ENCODE measurements at places on chromosomes 2 and 18.

DNA sequence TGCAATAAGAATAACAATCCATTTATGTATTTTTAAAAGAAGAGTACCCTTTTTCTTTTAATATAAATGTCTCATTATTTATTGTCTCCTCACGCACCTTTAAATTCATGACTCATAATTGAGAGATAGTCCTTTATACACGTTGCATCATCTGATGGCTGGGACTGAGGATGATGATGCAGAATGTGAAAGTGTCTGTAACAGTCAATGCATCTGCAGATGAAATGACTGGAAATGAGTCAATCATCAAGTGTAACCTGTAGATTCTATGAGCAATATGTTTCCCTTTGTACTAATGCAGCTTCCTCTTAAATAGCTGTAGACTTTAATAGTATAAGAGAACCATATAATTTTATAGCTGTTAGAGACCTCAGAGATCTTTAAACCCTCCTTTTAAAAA lies 26.1 kb upstream of the SYT4 start:
- no peak for DNase-seq

- DNase-seq = no peak
Measured at GRCh38 chr18:60649107-60649506, 276.5 kb upstream of the MC4R start.

GRCh38 chr2:227862227-227862740 lies 9.1 kb upstream of the DAW1 start:
- DNase-seq = peak; percentile 46

DNA sequence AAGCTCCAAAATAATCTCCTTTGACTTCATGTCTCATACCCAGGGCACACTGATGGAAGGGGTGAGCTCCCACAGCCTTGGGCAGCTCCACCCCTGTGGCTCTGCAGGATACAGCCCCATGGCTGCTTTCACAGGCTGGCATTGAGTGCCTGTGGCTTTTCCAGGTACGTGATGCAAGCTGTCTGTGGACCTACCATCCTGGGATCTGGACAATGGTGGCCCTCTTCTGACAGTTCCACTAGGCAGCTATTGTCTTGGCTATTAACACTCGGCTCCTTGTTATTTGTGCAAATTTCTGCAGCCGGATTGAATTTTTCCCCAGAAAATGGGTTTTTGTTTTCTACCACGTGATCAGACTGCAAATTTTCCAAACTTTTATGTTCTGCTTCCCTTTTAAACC lies 634.2 kb downstream of the TSN start:
- no peak for DNase-seq

DNA sequence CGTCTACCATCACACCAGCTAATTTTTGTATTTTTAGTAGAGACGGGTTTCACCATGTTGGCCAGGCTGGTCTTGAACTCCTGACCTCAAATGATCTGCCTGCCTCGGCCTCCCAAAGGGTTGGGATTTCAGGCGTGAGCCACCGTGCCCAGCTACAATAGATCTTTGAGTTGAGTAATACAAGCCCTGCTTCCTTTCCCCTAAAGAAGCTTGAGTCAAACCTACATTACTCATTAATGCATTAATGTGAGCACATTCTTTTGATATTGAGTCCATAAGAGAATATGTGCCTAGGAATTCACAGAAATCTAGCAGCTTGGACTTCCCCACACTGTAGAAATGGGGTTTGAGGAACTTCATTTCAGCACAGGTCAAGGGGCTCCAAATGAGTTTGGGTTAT lies 39.6 kb downstream of the PSMG2 start:
- DNase-seq = no peak

DNA sequence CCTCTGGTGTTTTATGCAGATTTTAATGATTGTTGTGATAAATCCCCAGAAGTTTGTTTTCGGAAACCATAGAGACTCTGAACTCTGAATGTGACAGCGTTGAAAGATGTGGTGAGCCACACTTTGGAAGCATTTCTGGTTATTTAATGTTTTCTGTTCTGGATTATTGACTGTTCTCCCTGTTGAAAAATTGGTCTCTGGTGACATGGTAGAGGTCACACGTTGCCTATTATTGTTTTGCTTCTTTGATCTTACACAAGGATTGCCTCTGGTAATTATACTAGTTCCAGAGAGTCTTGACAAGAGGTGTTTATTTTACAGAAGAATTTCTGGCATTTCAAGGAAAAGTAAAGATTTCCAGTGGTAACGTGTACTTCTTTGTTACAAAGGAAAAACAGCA lies 127.1 kb downstream of the GREB1L start:
- no peak for DNase-seq

DNA sequence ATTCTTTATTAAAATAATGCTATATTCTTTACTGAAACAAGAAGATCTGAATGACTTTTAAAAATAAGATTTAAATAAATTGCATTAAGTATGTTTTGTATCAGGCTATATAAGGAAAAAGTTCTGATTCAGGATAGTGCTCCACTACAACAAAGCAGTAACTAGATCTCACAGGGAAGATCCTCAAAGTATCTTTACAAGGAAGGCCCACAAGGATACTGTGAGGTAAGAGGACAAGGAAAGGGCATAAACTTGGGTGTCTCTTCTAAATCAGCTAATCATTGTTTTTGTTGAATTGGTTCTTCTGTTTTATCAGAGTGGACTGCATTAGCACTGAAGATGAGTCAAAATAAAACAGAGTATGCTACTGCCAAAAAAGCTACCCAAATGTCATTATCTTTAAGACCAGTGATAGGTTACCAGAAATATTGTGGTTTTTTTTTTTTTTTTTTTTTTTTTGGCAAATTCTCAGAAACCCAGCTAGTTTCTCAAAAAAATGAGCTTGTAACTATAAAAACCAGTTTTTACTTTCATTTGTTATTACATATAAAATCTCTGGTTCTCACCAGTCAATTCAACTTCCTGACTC lies 160.9 kb downstream of the BAZ2B start:
- no peak for DNase-seq

DNA sequence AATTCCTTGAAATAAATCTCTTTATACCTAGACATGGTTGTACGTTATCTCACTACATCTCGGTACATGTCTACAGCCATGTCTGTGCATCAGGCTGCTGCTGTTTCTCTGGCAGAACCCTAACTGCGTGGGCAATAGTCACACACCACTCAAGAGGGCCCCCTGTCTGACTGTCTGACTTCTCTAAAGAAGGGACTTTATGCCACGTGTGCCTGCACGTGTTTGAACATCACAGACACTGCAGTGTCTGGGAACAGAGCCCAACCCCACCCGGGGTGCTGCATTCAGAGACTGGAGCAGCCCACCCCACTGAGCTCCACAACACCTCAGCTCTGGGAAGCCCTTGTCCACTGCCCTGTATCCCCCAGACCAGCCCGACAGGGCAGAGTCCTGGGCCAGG lies 55.0 kb downstream of the KIF1A start:
- no peak for DNase-seq

GRCh38 chr2:136334967-136335366 lies 217.0 kb upstream of the CXCR4 start:
- DNase-seq = no peak

- DNase-seq = no peak
Measured at GRCh38 chr2:164764474-164764873, 77.1 kb downstream of the COBLL1 start.

- DNase-seq = no peak
Measured at GRCh38 chr2:45678791-45679348, 27.4 kb downstream of the PRKCE start.

DNA sequence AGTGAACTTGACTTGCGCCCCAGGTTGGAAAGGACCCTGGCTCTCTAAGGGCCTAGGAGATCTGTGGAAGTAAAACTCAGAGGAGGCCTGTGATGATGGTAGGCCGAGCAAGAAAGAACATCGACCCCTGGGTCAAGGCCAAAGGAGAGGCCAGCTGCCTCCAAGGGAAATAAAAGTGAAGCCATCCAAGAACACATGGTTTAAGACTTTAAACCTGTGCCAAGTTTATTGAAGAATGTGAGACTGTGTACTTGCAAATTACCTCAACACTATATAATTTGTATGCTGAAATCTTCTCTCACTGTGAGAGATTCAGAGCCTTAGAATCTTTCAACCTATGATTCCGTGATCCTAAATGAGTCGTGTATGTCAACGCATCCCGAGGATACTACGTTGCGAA lies 40.7 kb upstream of the COBLL1 start:
- DNase-seq = no peak

DNA sequence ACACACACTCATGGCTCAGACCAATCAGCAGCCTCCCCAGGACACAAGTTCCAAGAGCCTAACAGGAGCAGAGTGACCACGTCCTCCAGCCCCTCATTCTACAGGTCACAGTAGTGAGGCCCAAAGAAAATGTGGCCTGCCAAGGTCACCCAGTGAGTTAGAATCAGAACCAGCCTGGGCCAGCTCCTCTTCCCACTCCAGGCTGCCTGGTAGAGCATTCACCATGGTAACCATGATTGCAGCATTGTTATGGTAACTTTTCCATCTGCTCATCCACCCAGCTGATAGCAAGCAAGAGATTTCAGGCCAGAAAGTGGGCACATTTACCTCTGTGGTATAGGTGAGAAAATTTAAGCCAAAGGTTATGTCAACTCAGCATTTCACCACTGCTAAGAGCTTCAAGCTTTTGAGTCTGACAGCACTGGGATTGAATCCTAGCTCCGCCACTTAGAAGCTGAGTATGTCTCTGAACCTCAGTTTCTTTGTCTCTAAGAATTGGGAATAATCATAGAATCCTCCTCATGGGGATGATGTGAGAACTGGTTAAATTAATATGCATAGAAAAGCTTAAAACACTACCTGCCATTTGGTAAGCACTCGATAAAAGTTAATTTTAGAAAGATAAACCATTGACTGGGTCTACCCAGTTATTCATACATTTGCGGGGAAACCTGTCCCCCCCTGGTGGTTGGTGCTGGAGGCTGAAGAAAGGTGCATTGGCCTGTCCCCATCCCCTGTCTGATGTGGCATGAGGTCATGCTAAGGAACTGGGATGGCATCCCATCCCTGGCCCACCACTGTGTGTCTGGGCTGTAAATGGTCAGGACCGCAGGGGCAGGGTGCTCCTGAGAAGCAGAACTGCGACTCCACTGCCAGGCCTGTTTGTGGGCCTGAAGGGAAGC lies 181.5 kb downstream of the KLHL29 start:
- peak; percentile 10 for DNase-seq

- no peak for DNase-seq
Measured at GRCh38 chr2:18154812-18155211, 276.3 kb downstream of the KCNS3 start.

GRCh38 chr2:86704459-86704971 lies 15.6 kb upstream of the RMND5A start:
- no peak for DNase-seq

DNA sequence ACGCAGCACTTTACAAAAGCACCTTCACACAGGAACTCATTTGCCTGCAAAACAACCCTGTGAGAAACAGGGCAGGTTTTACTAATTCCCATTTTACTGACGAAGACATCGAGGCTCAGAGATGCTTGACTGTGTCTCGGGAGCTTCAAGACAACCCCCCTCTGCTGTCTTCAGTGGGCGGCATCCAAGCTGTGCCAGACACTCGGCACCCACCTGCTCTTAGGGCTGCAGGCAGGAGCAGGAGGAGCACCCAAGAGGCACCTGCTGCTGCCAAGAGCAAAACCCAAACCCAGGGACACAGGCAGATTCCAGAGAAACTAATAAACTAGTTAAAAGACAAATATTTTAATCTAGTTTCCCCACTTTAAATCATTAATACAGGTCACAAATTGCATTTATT lies 67.9 kb downstream of the PPP4R1 start:
- DNase-seq = no peak

GRCh38 chr2:70678576-70679143 lies 89.3 kb downstream of the ADD2 start:
- DNase-seq = no peak

GRCh38 chr2:28547906-28548600 lies 52.2 kb downstream of the PLB1 start:
- DNase-seq = no peak

- no peak for DNase-seq
Measured at GRCh38 chr18:79353267-79353666, 42.5 kb upstream of the NFATC1 start.

DNA sequence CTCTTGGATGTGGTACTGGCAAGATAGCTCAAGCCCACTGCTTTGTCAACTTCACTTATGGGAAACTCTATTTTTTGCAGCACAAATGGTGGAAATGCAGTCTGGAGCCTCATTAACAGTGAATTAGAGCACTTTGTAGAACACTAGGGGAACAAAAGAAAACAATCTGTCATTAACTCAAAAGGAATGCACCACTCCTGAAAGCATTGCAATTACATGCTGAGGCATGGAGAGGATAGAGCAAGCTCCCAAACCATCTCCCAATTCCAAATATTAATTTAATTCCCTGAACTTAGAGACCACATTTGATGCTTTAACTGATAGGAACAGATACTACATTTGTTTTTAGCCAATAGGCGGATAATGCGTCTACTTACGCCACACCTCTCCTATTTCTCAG lies 32.8 kb upstream of the TANC1 start:
- no peak for DNase-seq

GRCh38 chr2:39625193-39625926 lies 40.4 kb upstream of the TMEM178A start:
- no peak for DNase-seq

- no peak for DNase-seq
Measured at GRCh38 chr2:188444106-188444835, 152.6 kb downstream of the GULP1 start.

DNA sequence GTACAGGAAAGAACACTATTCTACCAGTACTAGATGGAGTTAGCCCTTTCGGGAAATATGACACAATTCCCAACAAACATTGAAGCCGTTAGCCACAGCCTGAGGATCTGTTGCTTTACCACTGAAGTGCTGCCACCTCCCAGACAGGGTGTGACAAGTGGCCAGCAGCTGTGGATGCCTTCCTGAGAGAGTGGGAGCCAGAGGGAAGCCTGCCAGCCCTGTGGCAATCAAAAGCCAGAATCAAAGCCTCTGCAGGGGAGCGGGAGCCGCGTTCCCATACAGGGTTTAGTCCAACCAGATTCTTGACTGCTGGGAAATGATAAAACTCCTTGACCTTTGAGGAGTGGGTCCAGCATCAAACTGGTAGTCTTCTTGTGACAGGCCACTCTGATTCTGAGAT lies 38.0 kb downstream of the SLC4A1AP start:
- DNase-seq = no peak

- DNase-seq = no peak
Measured at GRCh38 chr18:45806226-45806625, 19.2 kb upstream of the SIGLEC15 start.

GRCh38 chr2:231464576-231465540 lies 574 bp upstream of the NCL start:
- DNase-seq = no peak

DNA sequence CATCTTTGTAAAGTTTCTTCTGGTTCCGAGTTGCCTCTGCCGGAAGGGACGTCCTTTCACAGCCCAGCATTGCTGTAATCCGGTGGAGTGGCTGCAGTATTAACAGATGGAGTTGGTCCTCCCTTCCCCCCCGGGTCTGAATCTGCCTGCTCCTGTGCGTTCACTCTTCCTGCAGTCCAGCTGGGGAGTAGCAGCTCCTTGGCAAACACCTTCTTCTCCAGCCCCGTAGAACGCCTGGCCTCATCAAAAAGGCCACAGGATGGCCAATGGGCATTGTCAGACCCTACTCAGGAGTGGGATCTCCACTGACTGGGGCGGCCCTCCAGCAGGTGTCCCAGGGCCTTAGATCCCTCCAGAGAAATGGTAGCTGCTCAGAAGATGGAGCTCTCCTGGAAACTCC lies 234.0 kb downstream of the FAM210A start:
- no peak for DNase-seq
